Left hindlimb (tissue), 1 donor: ENCODE measurements at places on chromosomes 1 and 21.

DNA sequence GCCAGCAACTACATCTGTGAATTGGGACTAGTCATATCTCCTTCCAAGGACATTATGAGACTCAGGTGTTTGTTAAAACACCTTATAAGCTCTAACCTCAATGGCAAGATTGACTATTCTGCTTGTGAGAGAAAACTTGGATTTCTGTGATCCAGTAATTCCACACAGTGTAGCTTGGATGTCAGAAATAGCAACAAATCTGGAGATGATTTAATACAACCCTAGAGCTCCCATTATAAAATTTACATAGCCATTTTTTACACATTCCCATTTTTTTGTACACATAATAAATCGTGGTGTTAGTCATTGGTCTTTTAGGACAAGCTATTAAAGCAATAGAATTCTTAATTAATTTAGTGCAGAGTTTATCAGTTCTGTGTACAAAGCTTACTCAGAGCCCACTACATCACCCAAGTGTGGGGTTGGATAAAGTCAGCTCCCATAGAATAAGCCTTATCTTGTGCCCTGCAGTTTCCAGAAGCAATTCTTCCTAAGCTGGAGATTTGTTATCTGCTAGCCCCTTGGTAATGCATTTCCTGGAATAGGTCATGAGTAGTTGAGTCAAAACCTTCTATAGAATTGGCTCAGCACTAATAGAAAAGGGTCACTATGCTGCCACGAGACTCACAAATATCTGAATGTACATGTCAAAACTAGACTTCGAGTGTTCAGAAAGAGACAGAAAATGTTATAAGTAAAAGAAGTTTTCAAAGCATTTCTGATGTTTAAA lies 434.0 kb upstream of the RUNX1 start:
- DNase-seq: no peak

- no peak for DNase-seq
Observed at GRCh38 chr1:115198938-115199337, 109.6 kb upstream of the TSPAN2 start.

DNA sequence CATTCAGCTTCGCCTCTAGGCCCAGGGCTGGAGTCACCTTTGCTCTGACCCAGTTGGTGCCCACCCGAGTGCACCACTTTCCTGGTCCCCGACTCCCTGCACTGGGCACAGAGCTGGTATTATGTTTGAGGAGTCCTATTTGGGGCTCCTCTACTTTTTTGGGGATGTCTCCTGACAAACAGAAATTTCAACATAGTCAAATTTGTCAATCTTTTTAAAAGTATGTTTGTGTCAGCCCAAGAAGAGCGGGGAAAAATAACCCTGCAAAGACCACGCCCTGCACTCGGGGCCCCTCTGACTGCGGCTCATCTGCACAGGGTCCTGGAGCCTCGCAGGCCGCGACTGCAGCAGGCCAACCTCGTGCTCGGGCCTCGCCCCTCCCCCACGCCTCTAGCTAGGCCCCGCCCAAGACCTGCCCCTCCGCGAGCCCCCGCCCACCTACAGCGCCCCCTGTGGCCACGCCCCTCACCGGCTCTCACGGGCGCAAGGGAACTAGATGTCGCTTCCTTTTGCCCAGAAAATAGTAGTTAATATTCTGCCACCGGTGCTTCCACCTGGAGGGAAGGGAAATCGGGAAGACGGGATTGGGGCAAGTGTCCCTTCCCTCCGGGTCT lies 11.4 kb downstream of the FAM229A start:
- no peak for DNase-seq

DNA sequence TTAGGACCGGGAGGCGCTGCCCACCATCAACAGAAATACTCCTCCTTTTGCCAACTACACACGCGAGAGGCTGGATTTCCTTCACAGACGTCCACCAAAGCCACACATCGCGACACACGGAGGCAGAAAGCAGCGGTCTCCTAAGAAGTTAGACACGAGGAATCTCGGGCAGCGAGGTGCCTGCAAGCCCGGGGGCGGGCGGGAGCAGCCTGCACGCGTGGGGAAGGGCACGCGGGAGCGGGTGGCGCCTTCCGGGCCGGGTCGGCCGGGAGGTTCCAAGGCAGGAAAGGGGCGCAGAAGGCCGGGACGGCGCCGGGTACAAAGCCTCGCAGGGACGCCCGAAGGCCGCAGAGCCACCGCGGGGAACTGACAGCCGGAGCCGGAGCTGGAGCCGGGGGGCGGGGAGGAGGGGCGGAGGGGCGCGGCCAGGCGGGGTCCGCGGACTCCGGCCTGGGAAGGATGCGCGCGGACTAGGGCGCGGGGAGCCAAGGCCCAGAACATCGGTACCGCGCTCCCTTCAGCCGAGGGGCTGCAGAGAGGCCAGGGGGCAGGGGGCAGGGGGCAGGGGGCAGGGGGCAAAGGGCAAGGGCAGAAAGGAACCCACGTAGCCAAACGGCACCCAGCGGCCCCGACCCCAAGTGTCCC lies 722 bp downstream of the NPHP4 start:
- peak; percentile 65 for DNase-seq

DNA sequence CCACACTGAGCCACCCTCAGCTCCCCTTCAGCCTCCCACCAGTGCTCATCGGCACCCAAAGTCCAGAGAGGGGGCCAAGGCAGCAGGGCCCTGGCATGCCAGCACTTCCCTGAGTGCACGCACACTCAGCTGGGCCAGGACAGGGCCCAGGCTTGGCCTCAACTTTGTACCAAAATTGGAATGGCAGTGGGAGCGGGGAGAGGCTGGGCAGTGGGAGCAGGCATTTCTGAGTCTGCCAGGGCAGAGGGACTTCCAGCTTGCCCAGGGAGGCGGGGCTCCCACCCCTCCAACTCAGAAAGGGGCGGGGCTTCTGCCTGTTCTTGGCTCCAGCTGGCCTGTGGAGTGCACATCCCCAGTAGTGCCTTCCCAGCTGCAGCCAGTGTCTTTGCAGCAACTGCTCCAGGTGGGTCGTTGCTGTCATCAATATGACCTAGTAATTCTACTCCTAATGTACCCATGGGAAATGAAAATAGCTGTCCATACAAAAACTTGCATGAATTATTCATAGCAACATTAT lies 10.3 kb upstream of the SNX7 start:
- no peak for DNase-seq

DNA sequence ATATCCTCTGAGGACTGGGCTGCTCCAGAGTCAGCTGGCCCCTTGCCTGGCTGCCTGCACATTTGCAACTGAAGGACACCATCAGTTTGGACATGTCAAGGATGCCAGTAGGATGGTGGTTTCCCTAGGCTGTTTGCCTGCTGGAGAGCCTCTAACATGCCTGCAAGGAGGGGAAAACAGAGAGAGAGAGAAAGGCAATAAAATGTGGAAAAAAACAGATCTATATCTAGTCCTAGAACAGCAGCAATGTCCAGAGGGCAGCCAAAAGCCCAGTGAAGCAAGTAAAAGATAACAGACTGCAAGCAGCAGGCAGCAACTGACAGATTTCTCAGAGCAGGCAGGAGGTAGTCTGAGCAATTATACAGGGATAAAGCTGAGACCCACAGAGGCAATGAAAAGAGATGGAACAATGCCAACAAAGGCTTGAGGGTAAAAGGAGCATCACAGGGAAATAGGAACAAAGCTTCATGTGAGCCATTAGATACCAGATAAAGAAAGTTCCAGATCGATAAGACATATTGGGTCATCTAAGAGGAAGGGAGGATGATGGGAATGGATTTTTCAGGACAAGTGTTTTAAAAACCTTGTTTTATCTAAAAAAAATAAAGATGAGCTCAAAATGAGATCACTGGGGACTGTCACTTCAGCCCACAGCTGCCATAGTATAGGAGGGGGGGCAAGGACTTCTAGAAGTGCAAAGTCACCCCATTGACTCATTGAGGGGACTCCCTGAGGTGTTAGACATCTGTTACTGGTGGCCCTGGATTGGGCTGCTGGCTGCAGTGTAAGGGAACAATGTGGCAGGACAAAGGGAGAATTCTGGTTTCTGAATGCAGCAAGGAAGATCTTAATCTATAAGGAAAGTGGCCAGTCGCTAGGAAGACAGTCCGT lies 38.6 kb upstream of the GADD45A start:
- no peak for DNase-seq

DNA sequence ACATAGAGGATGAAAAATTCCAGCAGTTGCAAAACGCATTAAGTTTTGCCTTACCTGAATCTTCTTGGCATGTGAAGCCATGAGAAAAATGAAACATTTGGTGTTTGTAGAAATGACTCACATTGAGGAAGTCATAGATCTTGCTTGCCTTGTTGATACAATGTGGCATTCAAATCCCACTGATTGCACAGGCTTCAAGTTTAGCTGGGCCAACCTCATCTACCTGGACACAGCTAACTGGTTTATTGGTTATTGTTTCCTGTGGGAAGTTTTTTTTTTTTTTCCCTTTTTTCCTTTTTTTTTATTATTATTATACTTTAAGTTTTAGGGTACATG lies 168.9 kb upstream of the C21orf91 start:
- no peak for DNase-seq

DNA sequence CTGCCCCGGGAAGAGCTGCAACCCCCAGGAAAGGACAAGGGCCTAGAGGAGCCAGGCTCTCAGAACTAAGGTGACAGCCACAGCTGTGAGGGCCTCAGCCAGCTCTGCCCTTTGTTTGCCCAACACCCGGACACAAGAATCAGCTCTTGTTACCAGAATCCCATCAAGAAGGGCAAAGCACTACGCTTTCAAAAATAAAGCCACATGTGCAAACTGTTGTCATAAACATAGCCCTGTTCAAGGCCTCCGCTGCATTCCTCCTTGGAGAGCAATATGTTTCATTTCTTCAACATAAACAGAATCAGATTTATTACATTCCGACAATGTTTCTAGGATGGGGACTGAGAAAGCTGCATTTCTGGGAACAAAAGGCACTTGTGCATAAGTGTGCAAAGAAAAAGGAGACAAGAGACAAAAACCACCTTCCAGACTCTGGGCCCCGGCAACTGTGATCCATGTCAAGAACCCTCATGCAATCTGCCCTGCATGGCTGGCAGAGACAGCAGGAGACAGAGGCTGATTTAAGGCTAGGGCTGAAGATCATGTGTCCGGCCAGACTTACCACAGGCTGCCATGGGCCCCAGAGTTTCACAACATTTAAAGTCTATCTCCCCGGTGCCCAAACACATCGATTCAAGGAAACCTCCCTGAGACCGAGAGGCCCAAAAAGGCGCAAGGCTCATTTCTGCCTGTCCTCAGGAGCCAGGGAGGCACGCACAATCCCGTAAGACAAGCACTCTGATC lies 71.0 kb downstream of the SSBP3 start:
- peak; percentile 61 for DNase-seq
